ENCODE measurements at places on chromosomes 5 and 9.

DNA sequence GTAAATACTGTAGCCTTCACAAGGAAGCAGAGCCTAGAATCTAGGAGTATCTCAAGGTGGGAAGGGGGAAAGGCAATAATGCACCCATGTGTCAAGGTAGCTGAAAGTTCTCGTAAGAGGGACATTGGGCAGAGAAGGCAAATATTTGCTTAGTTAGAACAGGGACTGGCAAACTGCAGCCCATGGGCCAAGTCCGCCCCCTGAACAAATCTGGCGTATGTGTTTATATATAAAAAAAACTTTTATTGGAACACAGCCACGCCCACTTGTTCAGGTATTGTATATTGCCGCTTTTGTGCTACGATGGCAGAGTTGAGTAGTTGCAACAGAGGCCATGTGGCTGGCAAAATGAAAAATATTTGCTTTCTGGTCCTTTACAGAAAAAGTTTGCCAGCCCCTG is 16.1 kb downstream of the KCNN2 start:
- no peak for DNase-seq

GRCh38 chr5:178428341-178429155 is 161.6 kb downstream of the COL23A1 start:
- DNase-seq = no peak

GRCh38 chr5:138664276-138664943 is 88.8 kb upstream of the CTNNA1 start:
- DNase-seq = no peak

GRCh38 chr9:94900222-94901018 is 173.9 kb downstream of the AOPEP start:
- DNase-seq = no peak

GRCh38 chr5:5132234-5132633 is 7.9 kb upstream of the ADAMTS16 start:
- no peak for DNase-seq

DNA sequence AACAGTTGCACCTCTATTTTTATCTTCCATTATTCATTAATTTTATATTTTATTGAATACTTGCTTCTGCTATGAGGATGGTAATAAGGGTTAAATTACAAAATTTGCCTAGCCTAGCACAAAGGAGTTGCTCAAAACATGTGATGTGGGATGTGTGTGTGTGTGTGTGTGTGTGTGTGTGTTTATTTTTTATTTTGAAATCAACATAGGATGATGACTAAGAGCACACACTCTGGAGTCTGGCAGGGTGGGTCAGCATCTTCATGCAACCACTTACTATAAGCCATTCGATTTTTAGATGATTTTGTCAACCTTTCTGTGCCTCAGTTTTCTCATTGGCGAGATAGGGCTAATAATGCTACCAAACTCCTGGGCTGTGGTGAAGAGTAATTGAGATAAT is 57.7 kb upstream of the MAMDC2 start:
- no peak for DNase-seq

DNA sequence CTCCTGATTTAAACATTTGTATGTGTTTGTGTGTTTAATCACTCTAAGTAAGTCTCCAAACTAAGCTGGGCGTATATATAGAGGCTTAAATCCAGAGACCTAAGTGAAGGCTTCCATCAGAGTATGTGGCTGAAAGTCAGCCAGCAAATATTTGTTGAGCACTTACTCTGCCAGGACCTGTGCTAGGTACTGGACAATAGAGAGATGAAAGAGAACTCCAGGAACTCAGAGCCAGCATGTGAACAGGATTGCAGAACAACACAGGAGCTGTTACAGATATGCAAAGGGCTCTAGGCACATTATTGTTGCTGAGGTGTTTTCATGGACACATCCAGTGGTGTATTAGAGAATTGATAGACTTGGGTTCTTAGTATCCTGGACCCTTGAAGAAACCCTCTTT is 4.7 kb upstream of the BNIP1 start:
- no peak for DNase-seq

DNA sequence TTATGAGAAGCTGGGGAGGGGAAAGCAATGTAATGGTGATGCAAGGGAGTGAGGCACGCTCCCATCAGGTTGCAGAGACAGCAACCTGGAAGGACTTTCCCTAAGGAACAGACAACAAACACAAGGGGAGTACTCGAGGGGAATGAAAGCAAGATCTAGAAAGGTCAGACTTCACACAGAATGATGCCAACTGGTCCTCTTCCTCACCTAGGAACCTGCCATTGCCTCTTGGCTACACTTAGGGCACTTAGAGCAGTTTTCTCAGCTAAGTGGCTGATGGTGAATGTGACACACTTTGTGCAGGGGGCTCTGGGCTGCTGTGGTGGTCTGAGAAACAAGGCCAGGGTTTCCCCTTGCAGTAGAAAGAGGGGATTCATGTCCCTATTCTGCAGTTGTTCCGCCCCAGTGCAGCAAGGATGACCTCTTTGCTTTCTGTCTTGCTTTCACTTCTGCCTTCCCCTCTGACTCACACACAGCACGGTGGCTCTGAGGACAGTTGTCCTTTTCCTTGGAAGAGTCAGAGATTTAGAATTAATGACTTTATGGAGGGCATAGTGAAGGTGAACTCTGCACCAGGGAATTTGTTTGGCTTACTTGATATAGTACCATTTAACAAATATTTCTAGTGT is 394.0 kb upstream of the KLF4 start:
- DNase-seq = no peak

GRCh38 chr5:107919361-107919760 is 248.6 kb upstream of the EFNA5 start:
- no peak for DNase-seq

DNA sequence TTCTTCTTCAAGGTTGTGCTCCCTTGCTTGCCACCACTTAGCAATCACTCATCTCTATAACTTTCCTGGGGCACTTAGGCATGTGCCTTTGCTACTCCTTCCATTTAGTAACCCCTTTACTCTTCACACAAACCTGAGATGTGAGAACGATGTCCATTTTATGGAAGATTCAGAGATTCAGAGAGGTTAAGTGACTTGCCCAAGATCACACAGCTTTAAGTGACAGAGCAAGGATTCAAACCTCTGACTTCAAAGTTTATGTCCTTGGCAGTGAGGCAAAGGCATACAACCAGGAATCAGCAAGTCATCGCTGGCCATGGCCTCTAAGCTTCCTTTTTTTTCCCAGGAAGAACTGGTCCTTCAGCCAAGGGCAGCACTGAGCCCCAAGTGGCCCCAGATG is 56.0 kb upstream of the GALNT10 start:
- no peak for DNase-seq

GRCh38 chr9:22446950-22447617 is 460 bp downstream of the DMRTA1 start:
- DNase-seq = no peak

GRCh38 chr9:82255481-82256176 is 267.1 kb downstream of the SPATA31D1 start:
- no peak for DNase-seq

DNA sequence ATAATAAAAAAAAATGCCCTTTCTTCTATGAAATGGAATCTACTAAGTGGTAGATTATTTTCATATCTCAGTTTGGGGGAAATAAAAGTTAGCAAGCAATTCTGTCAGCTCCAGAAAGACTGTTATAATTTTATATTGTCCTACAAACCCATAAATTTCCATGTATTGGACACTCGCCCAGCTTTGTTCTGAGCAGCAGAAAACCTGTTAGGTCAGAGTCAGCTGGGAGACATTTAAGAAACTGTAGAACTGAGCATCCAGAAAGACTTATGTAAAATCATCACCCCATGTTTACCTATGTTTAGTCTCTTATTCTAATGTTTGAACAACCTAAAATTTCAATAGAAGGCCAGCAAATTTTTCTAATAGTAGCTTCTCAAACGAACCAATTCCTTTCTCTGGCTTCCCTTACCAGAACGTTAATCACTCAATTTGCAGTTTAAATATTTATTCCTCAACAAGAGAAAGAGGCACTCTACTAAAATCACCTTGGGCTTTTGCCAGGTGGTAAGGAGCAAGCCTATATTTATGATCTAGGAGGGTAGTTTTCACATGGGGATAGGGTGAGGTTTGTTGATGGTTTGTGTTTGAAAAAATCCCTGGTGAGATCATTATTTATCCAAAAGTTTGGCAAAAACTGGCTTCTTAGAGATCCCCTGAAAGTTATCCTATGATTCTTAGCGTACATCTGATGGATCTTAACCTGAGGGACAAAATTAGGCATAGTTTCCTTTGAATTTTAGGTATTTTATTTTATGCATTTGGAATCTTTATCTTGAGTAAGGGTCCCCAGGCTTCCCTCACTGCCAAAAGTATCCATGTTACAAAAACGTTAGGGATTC is 34.4 kb downstream of the MACROH2A1 start:
- DNase-seq = no peak

DNA sequence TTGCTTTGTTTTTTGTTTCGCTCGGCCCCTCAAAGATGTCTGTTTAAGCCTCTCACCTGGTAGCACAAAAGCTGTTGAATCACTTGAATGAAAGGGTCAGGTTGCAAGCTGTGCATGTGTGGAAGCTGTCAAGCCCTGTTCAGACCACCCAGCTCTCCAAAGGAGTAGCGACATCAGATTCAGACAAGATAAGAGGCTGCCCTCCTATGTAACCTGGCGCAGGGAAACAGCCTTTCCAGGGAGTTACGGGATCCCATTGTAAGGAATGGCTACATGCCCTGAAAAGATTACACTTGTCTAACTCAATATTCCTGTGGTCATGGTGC is 2.9 kb downstream of the FREM1 start:
- DNase-seq = no peak

GRCh38 chr9:99559776-99560175 is 261.9 kb upstream of the NR4A3 start:
- no peak for DNase-seq

DNA sequence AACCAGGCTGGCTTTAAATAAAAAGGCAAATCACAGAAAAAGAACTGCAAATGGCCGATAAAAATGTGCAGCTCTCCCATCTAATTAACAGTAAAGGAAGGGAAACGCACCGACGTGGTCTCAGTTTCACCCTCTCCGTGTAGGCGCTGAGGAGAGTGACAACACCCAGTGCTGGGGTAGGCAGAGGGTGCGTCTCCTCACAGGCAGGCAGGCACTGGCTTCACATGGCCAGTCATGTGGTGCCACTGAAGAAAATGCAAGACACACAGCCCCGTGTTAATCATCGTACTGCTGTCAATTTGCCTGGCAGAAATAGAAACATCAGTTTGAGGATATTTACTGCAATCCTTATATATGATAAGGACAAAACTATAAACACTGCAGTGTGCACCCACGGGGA is 178.4 kb downstream of the FANCC start:
- DNase-seq = no peak

DNA sequence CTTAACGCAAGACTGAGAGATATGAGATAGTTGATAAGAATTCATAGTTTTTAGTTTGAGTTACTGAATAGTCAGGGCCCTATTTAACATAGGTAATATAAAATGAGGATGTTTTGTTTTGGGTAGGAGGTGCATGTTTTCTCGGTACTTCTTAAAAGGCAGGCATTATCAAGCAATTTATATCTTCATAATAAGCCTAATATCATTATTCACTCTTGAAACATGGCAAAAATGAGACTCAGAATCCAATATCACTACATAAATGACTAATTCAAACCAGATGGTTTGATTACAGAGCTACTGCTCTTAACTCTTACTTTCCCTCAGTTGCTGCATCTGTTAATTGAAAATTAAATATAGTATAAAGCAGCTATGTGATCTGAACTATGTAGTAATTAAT is 2038.7 kb downstream of the EFNA5 start:
- no peak for DNase-seq

- no peak for DNase-seq
Observed at GRCh38 chr5:73764586-73764985, 138.6 kb downstream of the ARHGEF28 start.

All from stimulated activated CD4-positive, alpha-beta T cell treated with anti-CD3 and anti-CD28 coated beads, Interleukin-1b, Interleukin-23, amount 100 ng/mL, for 1 hour (primary cell).